Glutamatergic neuron (in vitro differentiated cells): ENCODE measurements at places on chromosomes 7 and 10.

DNA sequence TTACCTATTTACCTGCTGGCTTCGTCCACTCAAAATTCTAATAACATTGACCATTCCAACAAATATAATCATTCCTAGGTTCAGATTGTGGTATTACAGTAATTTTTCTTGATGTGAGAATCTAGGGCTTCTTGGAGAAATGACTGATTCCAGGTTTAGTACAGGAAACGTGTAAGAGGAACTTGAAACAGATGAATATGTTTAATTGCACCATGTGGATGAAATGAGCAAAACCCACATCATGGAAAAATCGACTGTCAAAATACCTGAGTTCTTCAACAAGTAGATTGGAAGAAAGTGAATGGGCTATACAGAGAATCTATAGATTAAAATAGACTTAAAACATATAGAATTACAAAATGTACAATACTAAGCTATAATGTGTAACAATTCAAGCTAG, 24.9 kb upstream of the OR9A4 start:
- no peak for DNase-seq

DNA sequence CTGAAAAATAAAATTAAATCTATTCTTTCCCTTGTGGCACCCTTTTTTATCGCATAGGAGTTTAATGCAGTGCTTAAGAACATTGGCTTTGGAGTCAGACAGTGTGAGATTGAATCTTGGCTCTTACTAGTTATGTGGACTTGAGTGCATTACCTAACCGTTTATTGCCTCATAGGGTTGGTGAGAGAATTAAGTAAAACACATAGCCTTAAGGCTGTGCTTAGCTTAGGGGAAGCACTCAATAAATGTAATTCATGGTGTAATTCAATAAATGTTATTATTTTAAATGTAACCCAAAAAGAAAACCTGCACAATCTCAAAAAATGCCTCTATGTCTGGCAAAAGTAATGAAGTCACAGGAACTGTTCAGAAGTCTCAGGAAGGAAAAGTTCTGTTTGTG, 2.7 kb downstream of the STK17A start:
- no peak for DNase-seq

- no peak for DNase-seq
These were observed 688.1 kb downstream of the LRMDA start for GRCh38 chr10:76119515-76119914.

GRCh38 chr7:69885431-69885830, 287.2 kb downstream of the AUTS2 start:
- DNase-seq: no peak

DNA sequence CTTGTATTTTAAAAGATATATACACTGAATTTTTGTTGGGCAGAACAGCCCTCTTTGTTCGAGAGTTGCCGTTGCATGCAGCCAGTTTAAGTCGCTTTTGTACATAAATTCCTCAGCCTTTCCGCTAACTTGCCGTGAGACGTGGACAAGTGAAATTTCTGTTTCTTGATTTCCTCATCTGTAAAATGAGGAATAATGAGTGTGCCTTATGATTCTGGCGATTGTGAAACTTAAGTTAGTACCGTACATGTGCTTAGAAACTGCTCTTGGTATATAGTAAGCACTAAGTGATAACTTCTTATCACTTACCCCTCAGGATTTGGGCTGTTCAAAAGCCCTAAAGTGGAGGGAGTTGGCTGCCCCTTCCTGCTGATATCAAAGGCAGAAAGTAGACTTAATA, 1.4 kb downstream of the CCNJ start:
- no peak for DNase-seq

GRCh38 chr10:71835671-71836595, 15.1 kb downstream of the PSAP start:
- peak; percentile 52 for DNase-seq

DNA sequence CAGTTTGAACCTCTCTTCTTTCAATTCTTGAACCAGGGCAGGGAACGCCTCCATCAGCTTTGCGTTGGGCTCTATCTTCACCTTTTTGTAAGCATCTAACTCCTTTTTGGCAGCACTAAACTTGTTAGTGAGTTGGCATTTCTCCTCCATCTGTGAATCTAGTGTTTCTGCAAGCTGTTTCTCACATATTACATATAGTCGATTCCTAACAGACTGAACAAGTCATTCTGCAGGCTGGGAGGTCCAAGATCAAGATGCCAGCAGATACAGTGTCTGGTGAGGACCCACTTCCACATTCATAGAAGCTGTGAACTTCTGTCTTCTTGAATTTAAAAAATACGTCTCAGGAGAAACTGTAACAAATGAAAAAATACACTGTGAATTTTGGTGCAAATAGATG, 539.7 kb downstream of the ANKRD7 start:
- DNase-seq: no peak

GRCh38 chr10:45354261-45354660, 19.8 kb upstream of the ALOX5 start:
- no peak for DNase-seq

DNA sequence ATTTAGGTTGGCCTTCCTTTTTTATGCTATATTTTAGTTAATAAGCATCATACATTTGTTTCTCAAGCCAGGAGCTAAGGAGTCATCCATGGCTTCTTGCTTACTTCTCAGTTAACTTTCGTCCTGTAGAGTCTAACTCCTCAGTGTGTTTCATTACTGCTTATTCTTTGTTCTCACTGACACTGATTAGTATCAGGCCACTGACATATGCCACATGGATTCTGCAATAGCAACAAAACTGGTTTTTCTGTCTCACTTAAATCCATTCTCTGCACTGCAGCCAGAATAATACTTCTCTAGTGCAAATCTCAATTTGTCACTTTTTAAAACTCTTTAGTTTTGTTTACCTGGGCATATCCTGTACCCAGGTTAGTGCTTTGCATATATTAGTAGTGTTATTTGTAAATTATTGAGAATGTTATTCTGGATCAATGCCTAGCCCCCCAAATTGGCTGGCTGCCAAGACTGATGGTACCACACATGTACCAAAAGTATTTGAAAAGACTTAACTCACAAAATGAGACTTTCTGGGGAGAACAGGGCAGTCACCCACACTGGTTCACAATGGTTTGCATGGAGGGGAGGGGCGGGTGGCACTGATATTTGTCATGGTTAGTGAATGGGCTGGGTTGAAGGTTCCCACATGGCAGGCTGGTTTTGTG, 79.1 kb downstream of the CCSER2 start:
- no peak for DNase-seq

DNA sequence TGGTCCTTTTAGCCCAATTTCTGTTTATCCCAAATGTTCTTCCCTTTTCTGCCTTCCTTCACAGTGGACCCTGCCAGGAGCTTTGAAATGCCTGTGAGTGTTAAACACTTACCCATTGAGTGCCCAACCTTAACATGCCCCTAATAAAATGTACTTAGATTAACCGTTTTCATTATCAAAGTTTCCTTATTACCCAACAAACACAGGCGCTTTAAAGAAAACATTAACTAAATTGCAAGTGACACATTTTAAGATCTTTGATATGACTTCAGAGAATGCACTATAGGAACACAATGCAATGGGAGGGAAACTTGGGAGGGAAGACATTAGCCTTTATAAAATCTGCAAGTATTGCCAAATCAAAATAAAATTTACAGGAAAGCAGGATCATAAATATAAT, 177.0 kb downstream of the CFTR start:
- DNase-seq: no peak

DNA sequence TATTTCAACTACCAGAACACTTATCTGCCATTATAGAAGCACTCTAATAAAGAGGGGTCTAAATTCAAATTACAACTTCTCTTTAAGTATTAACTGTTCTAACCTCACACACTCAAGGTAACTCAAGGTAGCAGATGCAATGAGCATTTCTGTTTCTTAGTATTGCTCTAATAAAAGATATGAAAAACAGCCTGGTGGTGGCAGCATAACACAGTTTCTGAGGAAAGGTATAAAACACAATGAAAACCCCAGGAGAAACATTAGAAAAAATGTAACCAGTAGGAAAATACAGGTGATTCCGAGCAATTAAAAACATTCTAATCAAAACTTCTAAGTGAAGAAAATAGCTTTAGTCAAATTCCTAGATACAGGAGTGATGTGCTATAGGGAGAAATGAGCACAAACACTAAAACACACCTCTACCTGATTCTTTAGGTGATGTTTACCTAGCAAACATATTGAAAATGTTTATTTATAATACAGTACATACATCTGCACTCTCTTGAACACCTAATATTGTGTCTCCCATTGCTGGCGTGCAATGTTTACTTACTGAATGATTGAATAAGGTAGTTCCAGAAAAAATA, 3.5 kb downstream of the MKRN1 start:
- DNase-seq: no peak

- DNase-seq: no peak
These were observed 39.0 kb downstream of the DIP2C start for GRCh38 chr10:650441-650851.

DNA sequence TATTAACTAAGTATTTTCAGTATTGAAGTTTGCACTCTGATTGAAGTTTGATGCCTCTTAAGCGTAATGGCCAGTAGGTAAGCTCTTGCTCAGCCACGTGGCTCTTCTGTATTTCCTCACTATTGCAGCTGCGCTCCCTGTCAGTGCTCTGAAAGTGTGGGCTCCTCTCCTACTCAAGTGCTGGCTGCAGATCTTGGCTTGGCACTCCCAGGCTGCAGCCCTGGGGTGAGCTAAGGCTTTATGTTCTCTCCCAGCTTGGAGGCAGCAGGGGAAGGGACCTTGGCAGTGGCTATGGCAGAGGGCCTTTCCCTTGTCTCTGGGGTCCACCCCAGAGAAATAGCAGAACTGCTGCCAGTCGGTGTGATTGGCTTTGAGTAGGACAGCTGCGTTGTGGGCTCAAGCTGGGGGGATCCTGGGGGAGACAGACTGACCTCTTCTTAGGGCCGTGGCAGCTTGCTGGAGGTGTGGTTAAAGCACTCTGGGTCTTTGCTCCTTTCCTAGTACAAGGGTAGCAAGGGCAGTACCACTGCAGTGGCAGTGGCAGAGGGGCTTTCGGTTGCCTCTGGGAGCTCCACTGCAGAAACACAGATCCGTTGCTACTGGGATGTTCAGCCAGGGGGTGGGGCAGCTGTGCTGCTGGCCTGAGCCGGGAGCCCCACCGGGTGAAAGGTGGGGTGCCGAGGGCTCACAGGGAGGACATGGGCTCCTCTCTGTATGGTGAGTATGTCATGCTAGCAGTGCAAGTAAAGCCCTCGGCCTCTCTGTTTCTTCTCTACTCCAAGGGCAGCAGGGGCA, 100.5 kb downstream of the GLCCI1 start:
- peak; percentile 17 for DNase-seq

- no peak for DNase-seq
These were observed 20.3 kb downstream of the TMEM243 start for GRCh38 chr7:87199241-87199640.

DNA sequence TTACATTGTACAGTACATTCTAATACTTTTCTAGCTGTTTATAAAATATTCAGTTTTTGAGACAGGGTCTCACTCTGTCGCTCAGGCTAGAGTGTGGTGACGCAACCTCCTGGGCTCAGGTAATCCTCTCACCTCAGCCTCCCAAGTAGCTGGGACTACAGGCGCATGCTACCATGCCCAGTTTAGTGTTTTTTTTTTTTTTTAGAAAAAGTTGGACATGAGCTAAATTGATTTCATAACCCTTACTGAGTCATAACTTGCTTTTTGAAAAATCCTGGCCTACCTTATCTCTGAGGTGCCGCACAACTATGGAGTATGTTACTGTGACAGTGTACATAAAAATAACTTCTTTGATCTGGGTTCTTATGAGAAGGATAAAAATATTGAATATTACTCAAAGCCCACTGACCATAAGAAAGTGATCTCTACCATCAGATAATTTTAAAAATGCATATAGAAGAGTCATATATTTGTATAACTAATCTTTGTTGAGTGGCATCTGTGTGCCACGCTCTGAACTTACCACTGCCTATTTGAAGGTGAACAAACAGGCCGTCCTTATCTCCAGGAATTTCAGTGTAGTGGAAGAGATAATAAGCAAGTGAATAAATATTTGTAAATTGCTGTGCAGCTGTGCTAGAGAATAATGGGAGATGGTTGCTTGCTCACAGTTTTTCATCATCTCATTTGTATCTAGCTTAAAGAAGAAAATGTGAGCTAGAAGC, 73.2 kb downstream of the PPP1R9A start:
- no peak for DNase-seq

- DNase-seq: no peak
These were observed 141.2 kb downstream of the WDR37 start for GRCh38 chr10:1197384-1197783.

DNA sequence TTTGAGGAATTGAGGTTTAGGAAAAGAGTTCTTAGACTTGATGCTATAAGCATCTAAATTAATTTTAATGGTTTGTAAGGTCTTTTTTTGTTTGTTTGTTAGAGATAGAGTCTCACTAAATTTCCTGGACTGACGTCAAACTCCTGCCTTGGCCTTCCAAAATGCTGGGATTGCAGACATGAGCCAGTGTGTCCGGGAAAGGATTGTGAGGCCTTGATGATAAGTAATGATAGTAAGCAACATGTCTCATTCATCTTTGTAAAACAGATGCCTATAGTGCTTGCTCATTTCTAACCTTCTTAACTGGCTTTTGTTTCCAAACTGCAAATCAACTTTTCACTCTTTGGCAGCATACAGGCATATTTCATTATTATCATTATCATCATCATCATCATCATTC, 176.0 kb upstream of the KCND2 start:
- no peak for DNase-seq

DNA sequence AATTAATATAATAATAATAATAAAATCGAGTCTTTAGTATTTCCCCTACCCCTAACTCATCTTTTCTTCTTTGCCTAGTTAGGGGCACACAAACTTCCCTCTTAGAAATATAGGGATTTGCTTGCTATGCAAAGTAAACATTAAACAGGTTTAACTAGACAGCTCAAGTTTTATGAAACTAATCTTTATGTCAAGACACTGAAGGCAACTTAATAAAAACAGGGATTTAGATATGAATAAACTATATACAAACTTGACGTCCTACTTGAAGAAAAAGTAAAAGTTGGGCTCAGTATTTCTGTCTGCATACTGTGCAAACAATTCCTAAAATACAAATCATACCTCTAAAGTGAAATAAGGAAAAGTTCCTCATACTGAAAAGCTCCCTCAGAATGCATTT, 52.1 kb upstream of the CAV2 start:
- DNase-seq: no peak

DNA sequence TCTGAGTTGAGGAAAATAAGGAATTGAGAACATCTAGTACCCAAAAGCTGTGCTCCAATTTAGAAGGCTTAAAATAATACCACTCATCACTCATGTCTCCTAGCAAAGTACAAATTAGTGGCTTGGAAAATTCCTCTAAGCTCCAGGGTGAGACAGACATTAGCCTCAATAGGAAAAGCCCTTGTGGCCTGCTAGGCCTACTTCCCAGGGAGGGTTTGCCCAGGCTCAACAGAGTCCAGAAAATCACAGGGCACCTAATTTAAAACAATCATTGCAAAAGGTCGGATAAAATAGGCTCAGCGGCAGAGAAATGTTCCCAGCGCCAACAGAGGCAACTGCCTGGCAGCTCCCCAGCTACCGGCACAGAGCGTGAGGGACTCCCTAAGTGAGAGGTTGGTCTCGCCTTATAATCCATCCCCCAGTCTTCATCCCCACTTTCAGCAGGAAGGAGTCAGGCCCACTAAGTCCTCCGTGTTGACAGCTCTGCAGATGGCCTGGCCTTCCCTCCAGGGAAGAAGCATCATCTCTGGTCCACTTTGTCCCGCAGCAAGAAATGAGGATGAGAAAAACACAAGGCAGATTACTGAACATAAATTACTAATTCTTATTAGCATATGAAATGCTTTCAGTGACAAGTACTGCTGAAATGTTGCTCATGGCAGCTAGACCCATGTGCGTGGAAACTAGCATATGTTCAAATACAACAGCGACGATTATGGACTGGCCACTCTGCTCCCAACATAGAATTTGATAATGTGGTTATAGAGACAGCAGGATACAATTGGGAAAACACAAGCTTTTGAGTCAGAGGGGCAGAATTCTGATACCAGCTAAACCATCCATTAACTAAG, 1177.7 kb upstream of the AUTS2 start:
- DNase-seq: no peak
